Thoracic aorta (tissue), 2 donors: ENCODE measurements at places on chromosomes 2 and 18.

- H3K4me1 ChIP-seq, result no peaks in the 10 kb centered on the region
- H3K36me3 ChIP-seq, result no peaks in the 10 kb centered on the region
- H3K4me3 ChIP-seq, result no peak overlapping the region
- no peaks in the 10 kb centered on the region for H3K27me3 ChIP-seq
- DNase-seq, result no peak
Measured at GRCh38 chr2:9796056-9797010, 46.9 kb upstream of the TAF1B start.

DNA sequence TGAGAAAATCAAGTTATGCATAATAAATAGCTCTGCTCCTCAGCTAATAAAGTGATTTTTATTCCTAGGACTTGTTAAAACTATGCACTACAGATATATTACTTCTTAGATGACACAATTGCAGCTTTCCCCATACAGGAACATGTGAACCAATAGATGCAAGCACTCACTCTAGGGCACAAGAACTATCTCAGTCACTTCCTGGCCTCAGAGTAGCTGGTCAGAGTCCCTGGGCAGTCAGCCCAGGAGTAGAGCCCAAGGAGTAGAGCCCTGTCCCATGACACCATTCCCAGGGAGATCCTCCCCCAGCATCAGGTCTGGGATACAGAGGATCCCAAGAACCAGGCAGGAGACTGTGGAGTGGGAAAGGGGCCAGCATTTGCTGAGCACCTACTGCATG is 2.7 kb downstream of the TNS1 start:
- DNase-seq, result no peak
- H3K27me3 ChIP-seq, result no peaks in the 10 kb centered on the region
- H3K4me1 ChIP-seq, result peaks cover 84% of the 10 kb centered on the region
- H3K36me3 ChIP-seq, result no peaks in the 10 kb centered on the region
- peak overlapping the region; percentile 74 for H3K4me3 ChIP-seq
- H3K27ac ChIP-seq, result peak overlapping the region; percentile 89

GRCh38 chr2:127083819-127084503 is 23.0 kb downstream of the BIN1 start:
- H3K27ac ChIP-seq, result peak overlapping the region; percentile 13
- peaks cover 36% of the 10 kb centered on the region for H3K4me1 ChIP-seq
- H3K27me3 ChIP-seq, result no peaks in the 10 kb centered on the region
- DNase-seq, result peak; percentile 38

GRCh38 chr18:78542204-78542603 is 437.4 kb upstream of the SALL3 start:
- no peak overlapping the region for H3K27ac ChIP-seq
- no peaks in the 10 kb centered on the region for H3K36me3 ChIP-seq
- no peaks in the 10 kb centered on the region for H3K4me1 ChIP-seq
- DNase-seq, result no peak
- H3K4me3 ChIP-seq, result no peak overlapping the region
- no peaks in the 10 kb centered on the region for H3K27me3 ChIP-seq

- H3K36me3 ChIP-seq, result no peaks in the 10 kb centered on the region
- no peak for DNase-seq
- H3K4me1 ChIP-seq, result no peaks in the 10 kb centered on the region
- H3K27me3 ChIP-seq, result no peaks in the 10 kb centered on the region
Measured at GRCh38 chr2:29563697-29564096, 357.7 kb downstream of the ALK start.

GRCh38 chr2:174552880-174553279 is 44.7 kb downstream of the WIPF1 start:
- no peak overlapping the region for H3K4me3 ChIP-seq
- H3K36me3 ChIP-seq, result no peaks in the 10 kb centered on the region
- no peak for DNase-seq
- H3K27me3 ChIP-seq, result no peaks in the 10 kb centered on the region
- no peaks in the 10 kb centered on the region for H3K4me1 ChIP-seq

DNA sequence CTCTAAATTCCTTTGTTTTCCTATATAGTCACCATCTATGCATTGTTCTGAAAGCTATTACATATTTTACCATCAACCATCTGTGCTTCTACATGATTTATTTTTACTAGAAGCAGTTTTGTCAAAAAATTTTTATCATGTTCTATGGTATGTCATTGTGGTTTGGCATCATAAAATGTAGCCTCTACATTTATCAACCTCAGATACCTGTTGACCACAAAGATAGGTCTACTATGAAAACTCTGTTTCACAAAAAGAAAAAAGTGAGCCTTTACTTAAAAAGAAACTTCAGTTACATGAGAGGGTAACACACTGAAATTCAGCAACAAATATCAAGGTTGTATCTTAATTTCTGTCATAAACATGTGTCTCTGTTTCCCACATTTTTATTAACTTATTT is 3.7 kb downstream of the BCL2 start:
- H3K27ac ChIP-seq, result no peak overlapping the region
- peaks cover 53% of the 10 kb centered on the region for H3K4me1 ChIP-seq
- H3K36me3 ChIP-seq, result no peaks in the 10 kb centered on the region
- no peaks in the 10 kb centered on the region for H3K27me3 ChIP-seq
- peak overlapping the region; percentile 44 for H3K4me3 ChIP-seq

GRCh38 chr2:200383380-200384110 is 77.1 kb downstream of the SPATS2L start:
- H3K27me3 ChIP-seq, result no peaks in the 10 kb centered on the region
- DNase-seq, result no peak
- peak overlapping the region; percentile 60 for H3K4me3 ChIP-seq
- H3K4me1 ChIP-seq, result peaks cover 15% of the 10 kb centered on the region
- no peaks in the 10 kb centered on the region for H3K36me3 ChIP-seq

DNA sequence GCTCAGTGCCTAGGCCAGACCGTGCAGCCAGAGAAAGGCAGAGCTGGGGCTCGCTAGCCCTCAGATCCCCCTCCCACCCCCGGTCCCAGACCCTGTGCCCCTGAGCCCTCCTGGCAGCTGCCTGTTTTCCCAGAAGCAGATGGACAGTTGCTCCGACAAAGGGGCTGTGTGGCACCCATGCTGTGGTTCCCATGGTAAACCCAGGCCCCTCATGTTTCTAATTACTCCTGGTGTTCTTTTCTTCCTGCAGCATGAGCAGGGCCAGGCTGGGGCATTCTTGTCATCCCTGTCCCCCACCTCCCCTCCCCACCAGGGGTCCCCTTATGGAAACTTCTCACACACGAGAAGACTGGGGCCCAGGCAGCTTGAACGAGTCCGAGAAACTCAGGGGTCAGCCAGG is 269.6 kb downstream of the HAUS1 start:
- H3K4me1 ChIP-seq, result no peaks in the 10 kb centered on the region
- DNase-seq, result no peak
- H3K27ac ChIP-seq, result no peak overlapping the region
- H3K27me3 ChIP-seq, result no peaks in the 10 kb centered on the region

DNA sequence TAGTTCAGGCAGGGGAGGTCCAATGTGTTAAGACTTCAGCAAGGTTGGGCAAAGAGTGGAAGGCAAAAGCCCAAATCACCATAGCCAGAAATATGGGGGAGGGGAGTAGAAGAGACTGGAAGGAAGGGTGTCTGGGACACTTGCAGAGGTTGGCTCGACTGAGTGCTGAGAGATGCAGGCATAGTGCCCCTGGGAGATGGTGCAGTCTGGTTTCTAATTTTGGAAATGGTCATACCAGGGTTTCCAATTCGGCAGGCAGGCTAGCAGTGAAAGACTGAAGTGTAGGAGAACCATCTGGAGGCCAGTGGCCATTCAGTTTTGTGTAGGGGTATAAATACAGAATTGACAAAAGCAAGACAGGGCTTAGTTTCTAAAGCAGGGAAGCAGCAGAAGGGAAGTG is 6.2 kb upstream of the SPOPL start:
- no peaks in the 10 kb centered on the region for H3K27me3 ChIP-seq
- H3K4me1 ChIP-seq, result peaks cover 1% of the 10 kb centered on the region
- no peak overlapping the region for H3K4me3 ChIP-seq
- H3K27ac ChIP-seq, result peak overlapping the region; percentile 56
- DNase-seq, result no peak
- no peaks in the 10 kb centered on the region for H3K36me3 ChIP-seq

- no peak for DNase-seq
- no peak overlapping the region for H3K4me3 ChIP-seq
- H3K27me3 ChIP-seq, result no peaks in the 10 kb centered on the region
- H3K36me3 ChIP-seq, result no peaks in the 10 kb centered on the region
- H3K27ac ChIP-seq, result no peak overlapping the region
- no peaks in the 10 kb centered on the region for H3K4me1 ChIP-seq
Measured at GRCh38 chr2:222842491-222843174, 18.2 kb upstream of the ACSL3 start.
